ENCODE measurements at places on chromosomes 4 and X. TPM values are rescaled to one million over a fixed set of nuclear protein-coding genes. Genes with fewer than 3 reads are reported as not detected.

DNA sequence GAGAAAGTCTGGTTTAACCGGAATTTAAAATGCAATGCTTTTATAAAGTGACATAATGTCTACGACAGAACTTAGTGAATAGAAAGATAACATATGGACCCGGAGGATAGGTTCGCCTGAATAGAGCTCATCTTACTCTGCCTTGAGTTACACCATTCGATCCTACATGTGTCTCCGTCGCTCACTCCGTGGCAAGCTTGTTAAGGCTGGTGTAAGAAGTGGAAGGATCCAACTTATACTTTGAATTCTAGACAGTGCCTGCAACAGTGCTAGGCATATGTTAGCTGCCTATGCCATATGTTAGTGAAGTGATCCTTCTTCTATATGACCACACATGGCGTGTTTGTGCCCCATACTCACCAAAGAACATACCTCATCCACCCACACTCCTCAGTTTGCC is 50.9 kb downstream of the SEL1L3 start:
- DNase-seq, result no peak
- H3K4me3 ChIP-seq, result no peak overlapping the region
- no peak overlapping the region for H3K27ac ChIP-seq

GRCh38 chr4:28238876-28239275 is 1378.2 kb downstream of the STIM2 start:
- no peak overlapping the region for H3K27ac ChIP-seq
- H3K36me3 ChIP-seq, result no peaks in the 10 kb centered on the region
- H3K27me3 ChIP-seq, result no peaks in the 10 kb centered on the region
- no peak overlapping the region for H3K4me3 ChIP-seq

- no peak overlapping the region for H3K4me3 ChIP-seq
- H3K27me3 ChIP-seq, result no peaks in the 10 kb centered on the region
- H3K36me3 ChIP-seq, result no peaks in the 10 kb centered on the region
- H3K4me1 ChIP-seq, result peaks cover 19% of the 10 kb centered on the region
- peak overlapping the region; percentile 39 for H3K27ac ChIP-seq
Measured at GRCh38 chrX:39667191-39667590, 430.6 kb downstream of the BCOR start.

- H3K4me3 ChIP-seq, result no peak overlapping the region
- no peaks in the 10 kb centered on the region for H3K4me1 ChIP-seq
- peak; percentile 27 for DNase-seq
- H3K27ac ChIP-seq, result no peak overlapping the region
Measured at GRCh38 chrX:134423606-134424005, 36.4 kb upstream of the HPRT1 start.

GRCh38 chrX:24661292-24661691 is 14.1 kb upstream of the PCYT1B start:
- no peaks in the 10 kb centered on the region for H3K27me3 ChIP-seq
- H3K4me3 ChIP-seq, result no peak overlapping the region
- DNase-seq, result no peak
- no peak overlapping the region for H3K27ac ChIP-seq
- no peaks in the 10 kb centered on the region for H3K36me3 ChIP-seq

DNA sequence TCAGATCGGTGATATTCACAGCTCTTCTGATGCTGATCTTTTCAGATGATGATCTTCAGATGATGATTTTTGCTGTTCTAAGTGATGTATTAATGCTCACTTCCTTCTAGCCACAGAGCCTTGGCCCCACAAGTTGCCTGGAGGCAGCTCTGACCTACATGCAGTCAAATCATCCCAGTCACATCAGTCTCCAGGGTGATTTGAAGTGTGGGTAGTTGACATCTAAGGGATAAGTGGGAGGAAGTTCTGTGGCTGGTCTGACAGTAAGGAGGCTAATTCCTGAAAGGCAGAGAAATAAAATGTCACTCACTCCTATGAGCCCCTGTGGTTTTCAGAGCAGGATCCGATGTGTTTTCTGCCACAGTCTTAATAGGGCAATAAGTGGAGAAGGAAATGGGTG is 79.8 kb upstream of the RPL34 start:
- H3K27ac ChIP-seq, result no peak overlapping the region
- peak; percentile 64 for DNase-seq
- H3K4me1 ChIP-seq, result peaks cover 20% of the 10 kb centered on the region
- no peak overlapping the region for H3K4me3 ChIP-seq
- no peaks in the 10 kb centered on the region for H3K27me3 ChIP-seq

- no peaks in the 10 kb centered on the region for H3K36me3 ChIP-seq
- no peaks in the 10 kb centered on the region for H3K4me1 ChIP-seq
- no peak for DNase-seq
- no peak overlapping the region for H3K4me3 ChIP-seq
- H3K27me3 ChIP-seq, result no peaks in the 10 kb centered on the region
- H3K27ac ChIP-seq, result no peak overlapping the region
Measured at GRCh38 chr4:14878681-14879080, 123.6 kb upstream of the CPEB2 start.

The ARSD gene
- total RNA-seq, result 0.16 TPM

The GPRASP1 gene
- 2.3 TPM for total RNA-seq

The CABS1 gene
- not detected for total RNA-seq

The CLDN34 gene
- total RNA-seq, result not detected

The CXXC4 gene
- 4.6 TPM for total RNA-seq
